Effector memory CD8-positive, alpha-beta T cell (primary cell): ENCODE measurements at places on chromosomes 16 and 17.

DNA sequence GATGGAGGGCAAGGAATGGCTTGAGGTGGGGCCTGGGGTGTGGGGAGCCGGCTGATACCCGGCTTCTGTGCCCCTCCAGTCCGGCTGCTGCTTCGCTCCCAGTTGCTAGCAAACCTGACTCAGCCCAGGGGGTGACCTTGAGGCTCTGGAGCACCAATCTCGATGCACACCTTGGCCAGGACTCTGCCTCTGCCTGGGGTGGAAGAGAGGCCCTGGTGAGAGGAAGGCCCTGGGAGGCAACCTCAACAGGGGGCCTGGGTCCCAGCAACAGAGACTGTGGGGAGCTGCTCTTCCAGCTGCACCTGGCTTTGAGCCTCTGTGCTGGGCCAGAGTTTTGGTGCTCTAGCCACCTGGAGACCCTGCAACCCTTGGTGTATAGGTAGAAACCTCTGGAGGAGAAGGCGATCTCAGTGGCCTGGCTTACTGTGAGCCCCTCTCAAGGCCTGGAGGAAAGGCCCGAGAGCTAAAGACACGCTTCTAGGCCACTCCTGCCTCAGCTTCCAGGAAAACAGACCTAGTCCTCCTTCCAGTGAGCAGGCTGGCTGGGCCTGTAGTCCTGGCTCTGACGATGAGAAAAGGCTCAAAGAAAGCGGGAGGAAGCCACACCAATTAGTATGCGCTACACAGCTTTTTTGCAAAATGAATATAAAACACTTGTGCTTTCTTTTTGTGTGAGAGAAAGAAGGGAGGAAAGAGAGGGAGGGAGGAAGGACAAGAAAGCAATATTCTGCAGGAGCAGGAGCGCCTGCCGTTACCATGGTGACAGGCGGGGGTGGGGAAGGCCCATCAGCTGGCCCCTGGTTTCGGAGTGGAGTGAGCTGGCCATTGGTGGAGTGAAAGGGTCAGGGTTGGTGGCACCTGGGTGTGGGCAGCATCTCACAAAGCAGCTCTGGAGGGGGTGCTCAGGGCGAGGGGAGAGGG, 51.0 kb downstream of the VAC14 start:
- no peak overlapping the region for H3K27ac ChIP-seq
- no peaks in the 10 kb centered on the region for H3K27me3 ChIP-seq
- DNase-seq = no peak

GRCh38 chr17:75047398-75048098, 523 bp downstream of the KCTD2 start:
- DNase-seq = peak; percentile 23
- peak overlapping the region; percentile 100 for H3K4me3 ChIP-seq
- H3K27ac ChIP-seq = peak overlapping the region; percentile 95
- H3K36me3 ChIP-seq = peaks cover 38% of the 10 kb centered on the region

GRCh38 chr16:14309001-14309886, 238.1 kb downstream of the MRTFB start:
- peaks cover 22% of the 10 kb centered on the region for H3K27me3 ChIP-seq
- peak overlapping the region; percentile 65 for H3K4me3 ChIP-seq
- no peak for DNase-seq
- H3K27ac ChIP-seq = peak overlapping the region; percentile 88
- peaks cover 5% of the 10 kb centered on the region for H3K36me3 ChIP-seq

GRCh38 chr17:74922172-74922571, 883 bp downstream of the USH1G start:
- H3K4me1 ChIP-seq = peaks cover 6% of the 10 kb centered on the region
- H3K27me3 ChIP-seq = peaks cover 58% of the 10 kb centered on the region
- H3K27ac ChIP-seq = no peak overlapping the region
- peaks cover 3% of the 10 kb centered on the region for H3K36me3 ChIP-seq

- H3K4me1 ChIP-seq = peaks cover 33% of the 10 kb centered on the region
- H3K36me3 ChIP-seq = peaks cover 10% of the 10 kb centered on the region
- no peaks in the 10 kb centered on the region for H3K27me3 ChIP-seq
- no peak overlapping the region for H3K27ac ChIP-seq
- no peak for DNase-seq
- no peak overlapping the region for H3K4me3 ChIP-seq
Measured at GRCh38 chr16:30899794-30900193, 3.4 kb downstream of the CTF1 start.

- no peaks in the 10 kb centered on the region for H3K4me1 ChIP-seq
- H3K36me3 ChIP-seq = no peaks in the 10 kb centered on the region
- no peak overlapping the region for H3K27ac ChIP-seq
- H3K4me3 ChIP-seq = no peak overlapping the region
Measured at GRCh38 chr17:37700881-37701280, 44.0 kb downstream of the HNF1B start.

GRCh38 chr17:65438708-65439294, 122.6 kb downstream of the AXIN2 start:
- H3K27ac ChIP-seq = no peak overlapping the region
- no peaks in the 10 kb centered on the region for H3K4me1 ChIP-seq
- no peak overlapping the region for H3K4me3 ChIP-seq
- no peaks in the 10 kb centered on the region for H3K36me3 ChIP-seq
- H3K27me3 ChIP-seq = peaks cover 60% of the 10 kb centered on the region

DNA sequence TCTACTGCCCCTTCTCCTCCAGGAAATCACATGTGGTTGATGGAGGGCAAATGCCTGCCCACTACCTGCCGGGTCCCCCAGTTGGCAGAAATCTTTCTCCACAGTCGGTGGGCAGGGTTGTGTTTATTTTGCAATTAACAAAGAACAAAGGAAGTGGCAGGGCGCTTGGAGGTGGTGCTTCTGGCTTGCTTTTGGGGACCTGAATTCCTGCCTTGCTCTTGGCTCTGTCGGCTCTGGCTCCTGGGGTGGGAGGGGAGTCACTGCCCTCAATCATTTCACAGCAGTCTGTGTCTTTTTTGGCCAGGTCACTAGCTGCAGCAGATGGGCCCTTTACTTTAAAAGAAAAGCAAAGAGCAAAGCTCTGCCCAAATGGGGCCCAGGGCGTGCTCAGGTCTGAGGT, 69.2 kb downstream of the C16orf78 start:
- no peaks in the 10 kb centered on the region for H3K27me3 ChIP-seq
- no peak overlapping the region for H3K4me3 ChIP-seq
- DNase-seq = no peak
- peaks cover 20% of the 10 kb centered on the region for H3K4me1 ChIP-seq
- peak overlapping the region; percentile 88 for H3K27ac ChIP-seq

DNA sequence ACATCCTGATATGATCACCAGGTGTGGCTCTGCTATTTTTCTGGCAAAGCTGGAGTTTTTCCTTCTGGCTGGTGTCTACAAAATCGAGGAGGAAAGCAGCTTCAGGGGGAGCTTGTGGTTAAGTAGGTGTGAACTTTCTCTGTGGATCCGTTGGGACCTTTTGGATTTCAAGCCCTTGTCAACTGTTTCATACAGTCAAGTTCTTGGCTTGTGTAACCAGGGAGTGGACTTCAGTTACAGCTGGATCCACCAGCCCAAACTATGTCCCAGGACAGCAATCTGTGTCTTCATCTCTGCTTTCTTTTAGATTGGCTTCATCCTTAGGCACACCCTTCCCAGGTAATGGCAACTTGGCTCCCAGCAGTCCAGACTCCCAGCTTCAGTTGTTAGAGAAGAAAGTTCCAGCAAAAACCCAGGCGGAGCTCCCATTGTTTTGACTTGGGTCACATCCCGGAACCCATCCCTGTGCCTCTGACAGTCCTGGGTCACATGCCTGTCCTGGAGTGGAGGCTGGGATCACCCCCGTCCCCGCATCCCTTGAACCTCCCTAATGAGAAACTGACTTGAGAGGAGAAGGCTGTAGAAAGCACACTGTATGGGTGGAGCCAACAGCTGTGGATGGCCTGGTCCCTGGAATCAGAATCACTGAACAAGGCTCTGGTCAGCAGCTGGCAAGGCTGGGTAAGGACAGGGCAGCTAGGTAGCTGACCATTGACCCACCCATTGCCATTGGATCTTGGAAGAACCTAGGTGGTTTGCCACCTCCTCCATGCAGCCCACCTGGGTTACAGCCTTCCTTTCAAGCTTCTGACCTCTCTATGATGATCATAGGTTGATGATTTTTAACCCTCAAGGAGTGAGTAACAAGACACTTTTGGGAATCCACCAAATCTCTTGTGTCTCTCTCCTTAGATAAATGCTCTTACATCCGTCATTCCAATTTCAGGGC, 18.1 kb downstream of the NKD1 start:
- DNase-seq = no peak
- H3K27me3 ChIP-seq = no peaks in the 10 kb centered on the region
- no peak overlapping the region for H3K27ac ChIP-seq
